Neural crest cell (in vitro differentiated cells): ENCODE measurements at places on chromosomes 13 and 19.

DNA sequence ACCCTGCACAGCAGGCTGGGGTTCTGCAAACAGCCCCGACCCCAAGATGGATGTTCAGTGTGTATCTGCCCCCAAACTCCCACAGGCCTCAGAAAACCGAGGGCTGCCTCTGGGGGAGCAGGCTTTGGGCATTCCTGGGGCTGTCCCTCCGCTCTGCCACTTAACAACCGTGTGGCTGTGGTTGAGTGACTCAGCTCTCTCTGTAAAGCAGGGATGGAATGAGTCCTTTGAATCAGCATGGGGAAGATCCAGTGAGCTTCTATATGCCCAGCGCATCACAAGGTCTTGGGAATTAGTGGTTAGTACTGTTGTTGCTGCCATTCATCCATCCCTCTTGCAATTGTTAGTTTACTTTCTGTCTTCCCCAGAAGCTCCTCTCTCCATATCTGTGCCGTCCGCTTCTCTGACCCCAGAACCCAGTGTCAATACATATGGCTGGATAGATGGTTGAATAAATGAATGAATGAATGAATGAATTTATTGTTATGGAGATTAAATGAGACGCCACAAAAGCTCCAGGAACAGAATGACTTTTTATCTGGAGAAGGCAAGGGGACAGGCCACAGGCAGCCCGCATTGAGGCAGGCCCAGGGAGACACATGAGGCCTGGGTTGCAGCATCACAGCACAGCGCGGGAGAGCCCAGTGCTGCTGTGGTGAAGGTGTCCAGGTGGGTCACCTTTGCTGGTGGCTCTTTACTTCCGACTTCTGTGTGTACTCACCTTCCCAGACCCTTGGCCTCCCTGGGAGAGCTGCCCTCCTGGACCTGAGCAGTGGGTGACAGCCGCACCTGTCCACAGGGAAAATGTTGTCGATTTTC, 89.2 kb downstream of the RGCC start:
- no peak for DNase-seq

- DNase-seq, result no peak
Observed at GRCh38 chr19:19204181-19204580, 967 bp upstream of the NR2C2AP start.

DNA sequence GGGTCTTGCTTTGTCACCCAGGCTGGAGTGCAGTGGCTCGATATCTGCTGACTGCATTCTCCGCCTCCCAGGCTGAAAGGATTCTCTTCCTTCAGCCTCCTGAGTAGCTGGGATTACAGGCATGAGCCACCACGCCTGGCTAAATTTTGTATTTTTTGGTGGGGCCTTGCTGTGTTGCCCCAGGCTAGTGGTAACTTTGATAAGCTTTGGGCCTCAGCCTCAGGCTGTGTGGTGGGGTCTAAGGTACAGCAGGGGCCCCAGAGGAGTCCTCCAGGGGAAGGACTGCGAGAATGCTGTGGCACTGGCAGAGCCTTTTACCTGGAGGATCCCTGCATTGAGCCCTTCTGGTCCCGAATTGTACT, 7.2 kb downstream of the DOT1L start:
- no peak for DNase-seq

- no peak for DNase-seq
Observed at GRCh38 chr13:114045113-114045735, 71.3 kb upstream of the C13orf46 start.

- no peak for DNase-seq
Observed at GRCh38 chr13:41513600-41513999, 56.2 kb downstream of the RGCC start.

DNA sequence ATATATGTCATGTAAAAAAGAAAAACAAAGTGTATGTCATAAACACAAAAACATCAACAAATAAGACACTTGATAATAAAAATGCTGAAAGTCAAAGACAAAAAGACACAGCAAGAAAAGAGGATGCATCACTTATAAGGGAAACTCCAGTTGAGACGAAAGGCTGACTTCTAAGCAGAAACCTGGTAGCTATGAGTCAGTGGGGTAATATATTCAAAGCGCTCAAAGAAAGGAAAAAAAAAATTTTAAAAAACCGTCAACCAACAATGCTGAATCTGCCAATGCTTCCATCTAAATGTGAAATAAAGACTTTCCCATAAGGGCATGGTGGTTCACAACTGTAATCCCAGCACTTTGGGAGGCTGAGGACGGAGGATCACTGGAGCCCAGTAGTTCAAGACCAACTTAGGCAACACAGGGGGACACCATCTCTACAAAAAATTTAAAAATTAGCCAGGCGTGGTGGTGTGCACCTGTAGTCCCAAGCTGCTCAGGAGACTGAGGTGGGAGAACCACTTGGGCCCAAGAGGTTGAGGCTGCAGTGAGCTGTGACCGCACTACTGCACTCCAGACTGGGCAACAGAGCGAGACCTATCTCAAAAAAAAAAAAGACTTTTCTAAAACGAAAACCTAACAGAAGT, 24.0 kb downstream of the USP12 start:
- no peak for DNase-seq

DNA sequence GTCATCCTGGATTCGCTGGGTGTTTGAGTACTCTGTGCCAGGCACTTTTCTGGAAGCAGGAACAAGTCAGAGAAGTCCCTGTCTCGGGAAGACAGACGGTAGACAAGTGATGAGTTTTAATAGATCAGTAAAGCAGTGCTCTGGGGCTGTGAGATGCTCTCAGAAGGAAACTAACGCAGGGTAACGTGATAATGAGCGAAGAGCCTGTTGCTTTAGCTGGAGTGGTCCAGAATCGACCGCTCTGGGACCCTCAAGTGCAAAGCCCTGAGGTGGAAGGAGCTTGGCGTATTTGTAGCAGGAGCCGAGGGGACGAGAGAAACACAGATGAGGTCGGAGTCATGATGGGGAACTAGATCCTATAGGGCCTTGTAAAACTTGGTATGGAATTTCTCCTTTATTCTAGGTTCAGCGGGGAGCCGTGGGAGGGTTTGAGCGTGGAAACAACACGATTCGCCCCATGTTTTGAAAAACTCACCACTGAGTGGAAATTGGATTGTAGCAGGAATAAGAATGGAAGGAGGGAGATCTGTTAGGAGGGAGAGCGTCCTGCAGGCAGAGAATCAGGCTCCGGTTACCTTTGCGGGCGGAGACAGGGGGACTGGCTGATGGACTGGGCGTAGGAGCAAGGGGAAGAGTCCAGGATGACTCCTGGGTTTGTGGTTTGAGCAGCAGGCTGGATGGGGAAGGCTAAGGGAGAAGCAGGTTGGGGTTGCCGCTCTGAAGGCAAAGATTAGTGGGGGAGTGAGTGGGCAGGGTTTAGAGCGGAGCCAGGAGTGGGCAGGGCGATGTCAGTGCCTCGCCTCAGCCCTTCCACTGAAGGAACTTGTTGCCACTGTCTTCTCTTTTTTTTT, 763 bp downstream of the POLD1 start:
- DNase-seq, result no peak

DNA sequence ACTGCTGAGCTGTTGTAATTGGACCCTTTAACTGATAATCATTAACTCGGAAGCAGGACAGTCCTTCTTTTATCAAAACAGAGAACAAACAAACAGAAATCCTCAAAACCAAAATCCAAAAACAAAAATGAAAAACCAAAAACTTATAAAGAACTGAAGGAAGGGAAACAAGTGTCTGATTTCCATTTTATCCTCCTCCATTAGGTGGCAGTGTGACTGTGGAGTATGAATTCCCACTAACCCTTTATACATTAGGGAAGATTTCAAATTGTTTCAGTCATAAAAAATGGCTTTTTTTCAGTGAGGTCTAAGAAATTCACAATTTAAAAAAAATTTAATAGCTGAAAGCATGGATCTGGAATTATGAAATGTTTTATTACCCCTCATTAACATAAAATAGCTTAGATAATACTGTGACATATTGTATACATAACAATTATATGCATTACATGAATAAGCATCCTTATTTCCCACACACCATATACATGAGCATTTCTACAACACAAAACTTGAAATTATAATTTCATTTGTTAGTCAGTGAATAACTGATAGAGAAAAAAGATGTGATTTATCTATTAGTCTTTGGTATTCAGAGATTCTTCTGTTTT, 1074.3 kb upstream of the PCDH9 start:
- no peak for DNase-seq

DNA sequence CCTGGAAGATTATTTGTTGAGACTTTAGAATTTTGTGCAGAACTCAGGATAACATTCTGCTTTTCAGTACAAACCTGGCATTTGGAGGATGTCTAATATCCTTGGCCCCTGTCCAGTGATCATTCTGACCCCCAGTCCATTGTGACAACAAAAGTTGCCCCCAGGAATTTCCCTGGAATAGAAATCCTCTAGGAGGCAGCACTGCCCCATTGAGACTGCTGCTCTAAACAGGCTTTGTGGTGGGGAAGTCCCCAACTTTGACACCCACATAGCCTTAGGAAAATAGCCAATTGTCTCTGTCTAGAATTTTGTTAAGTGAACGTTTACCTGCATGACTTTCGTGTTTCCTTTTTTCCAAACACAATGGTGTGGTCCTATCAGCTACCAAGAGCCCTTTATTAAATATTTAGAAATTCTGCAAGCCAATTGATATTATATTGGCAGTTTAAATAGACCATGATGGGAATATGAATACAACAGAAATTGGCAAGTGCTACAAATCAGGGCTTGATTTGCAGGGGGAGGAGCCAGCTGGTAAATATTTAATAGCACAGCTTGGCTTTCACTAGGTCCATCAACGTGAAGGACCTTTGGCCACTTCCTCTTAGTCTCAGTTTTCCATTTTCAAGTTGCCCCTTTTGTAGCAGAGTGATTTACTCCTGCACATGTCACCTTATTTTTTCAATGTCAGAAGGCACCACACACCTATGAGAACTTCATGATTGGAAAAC, 451.7 kb downstream of the EFNB2 start:
- DNase-seq, result no peak

- DNase-seq, result no peak
Observed at GRCh38 chr13:57582032-57582431, 49.5 kb upstream of the PCDH17 start.

DNA sequence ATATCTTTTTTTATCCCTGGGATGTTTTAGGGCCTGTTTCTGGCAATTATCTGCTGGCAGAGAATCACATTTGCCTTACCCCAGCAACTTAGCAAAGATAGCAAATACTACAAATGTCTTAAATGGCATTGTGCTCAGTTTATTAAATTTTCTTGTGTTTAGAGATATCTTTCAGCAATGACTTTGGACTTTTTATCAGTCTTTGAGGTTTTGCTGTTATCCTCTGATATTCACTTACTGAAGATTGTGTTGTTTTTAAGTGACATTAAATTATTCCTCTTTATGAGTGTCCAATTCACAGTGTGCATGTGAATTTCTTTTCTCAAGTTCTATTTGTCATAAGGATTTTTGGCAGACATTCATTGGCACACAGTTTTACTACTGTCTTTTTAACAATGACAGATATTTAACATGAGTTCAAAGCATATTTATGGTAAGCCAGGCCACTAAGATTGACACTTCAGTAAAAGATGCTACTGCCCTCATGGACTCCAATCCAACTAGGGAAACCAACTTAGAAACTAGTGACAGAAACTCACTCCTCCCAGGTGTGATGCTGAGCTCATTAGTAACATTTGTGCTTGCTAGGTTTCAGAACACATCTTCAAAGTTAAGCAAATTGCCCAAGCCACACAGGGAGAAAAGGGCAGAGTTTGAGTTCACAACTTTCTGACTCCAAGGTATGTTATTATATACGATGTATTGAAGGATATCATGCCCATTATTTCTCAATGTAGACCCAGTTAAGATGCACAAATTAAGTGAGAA, 481.9 kb downstream of the GPC6 start:
- no peak for DNase-seq

DNA sequence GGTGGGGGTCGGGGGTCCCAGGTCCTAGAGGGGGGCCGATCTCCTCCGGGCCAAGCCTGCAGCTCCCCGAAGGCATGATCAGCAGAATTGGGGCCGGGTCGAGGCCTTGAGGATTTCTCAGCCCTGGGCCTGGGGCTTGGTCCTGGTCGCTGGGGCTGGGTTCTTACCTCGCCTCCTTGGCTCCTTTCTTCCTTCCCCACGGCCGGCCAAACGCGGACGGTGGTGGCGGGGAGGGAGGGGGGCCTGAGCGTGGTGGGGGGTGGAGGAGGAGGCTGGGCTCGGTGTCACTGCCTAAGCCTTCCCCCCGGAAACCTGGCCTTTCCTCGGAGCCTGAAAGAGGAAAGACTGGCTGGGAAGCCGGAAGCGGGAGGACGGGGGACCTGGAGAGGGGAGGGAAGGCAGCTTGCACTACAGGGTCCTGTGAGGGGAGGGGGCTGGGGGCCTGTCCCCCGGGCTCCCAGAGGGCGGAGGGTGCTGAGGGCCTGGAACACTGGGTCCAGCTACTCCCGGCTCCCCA, at the start of gene ZNF579:
Gene ZNF579, minus strand, starts transcription at position 221 of the 517 bp plus-strand sequence. CDS start 1,209 bp downstream, outside the sequence.
- DNase-seq, result peak; percentile 85

GRCh38 chr19:18593367-18594095, 4.9 kb downstream of the REX1BD start:
- no peak for DNase-seq

DNA sequence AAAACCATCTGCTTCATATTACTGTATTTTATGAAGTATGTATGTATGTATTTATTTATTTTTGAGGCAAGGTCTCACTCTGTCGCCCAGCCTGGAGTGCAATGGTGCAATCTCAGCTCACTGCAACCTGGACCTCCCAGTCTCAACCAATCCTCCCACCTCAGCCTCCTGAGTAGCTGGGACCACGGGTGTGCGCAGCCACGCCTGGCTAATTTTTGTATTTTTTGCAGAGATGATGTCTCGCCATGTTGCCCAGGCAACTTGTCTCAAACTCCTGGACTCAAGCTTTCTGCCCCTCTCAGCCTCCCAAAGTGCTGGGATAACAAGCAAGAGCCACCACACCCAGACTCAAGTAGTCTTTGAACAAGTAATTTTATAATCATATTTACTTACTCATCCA, 5.5 kb downstream of the KATNAL1 start:
- DNase-seq, result no peak

DNA sequence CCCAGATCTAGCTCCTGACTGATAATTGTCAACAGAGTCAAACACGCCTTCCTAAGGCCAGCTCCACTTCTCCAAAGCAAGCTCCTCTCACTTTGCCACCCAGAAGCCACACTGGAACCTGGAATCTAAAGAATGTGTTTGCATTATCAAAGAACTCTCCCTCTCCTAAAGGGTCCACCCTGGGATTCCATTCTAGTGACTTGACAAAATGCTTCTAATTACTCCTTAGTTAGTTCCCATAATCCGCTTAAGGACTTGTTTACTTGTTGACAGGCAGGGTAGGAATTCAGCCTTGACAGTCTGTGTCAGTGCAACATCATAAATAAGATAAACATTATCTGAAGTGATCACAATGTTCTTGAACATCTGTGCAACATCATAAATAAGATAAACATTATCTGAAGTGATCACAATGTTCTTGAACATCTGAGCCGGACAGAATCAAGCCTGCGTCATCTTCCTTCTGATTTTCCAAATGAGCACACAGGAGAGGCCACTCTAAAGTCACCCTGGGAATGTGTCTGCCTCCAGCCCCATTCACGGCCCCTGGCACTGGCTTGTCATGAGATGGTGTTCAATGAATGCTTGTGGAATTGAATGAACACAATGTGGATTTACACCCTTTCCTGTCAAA, 512.1 kb downstream of the IRS2 start:
- DNase-seq, result no peak

- no peak for DNase-seq
Observed at GRCh38 chr19:928471-929202, 2.8 kb downstream of the ARID3A start.
